GM23338 (cell line): ENCODE measurements at places on chromosomes 12 and 14. TPM values are rescaled to one million over a fixed set of nuclear protein-coding genes. Genes with fewer than 3 reads are reported as not detected.

Gene TRIM9
- polyA plus RNA-seq, result 3.7 and 4.4 TPM in 2 replicates

GRCh38 chr14:96192975-96193805 lies 11.4 kb upstream of the BDKRB2 start:
- no peak for DNase-seq

- DNase-seq, result peak; percentile 40
These were observed 9.2 kb downstream of the CABP1 start for GRCh38 chr12:120649442-120650232.

DNA sequence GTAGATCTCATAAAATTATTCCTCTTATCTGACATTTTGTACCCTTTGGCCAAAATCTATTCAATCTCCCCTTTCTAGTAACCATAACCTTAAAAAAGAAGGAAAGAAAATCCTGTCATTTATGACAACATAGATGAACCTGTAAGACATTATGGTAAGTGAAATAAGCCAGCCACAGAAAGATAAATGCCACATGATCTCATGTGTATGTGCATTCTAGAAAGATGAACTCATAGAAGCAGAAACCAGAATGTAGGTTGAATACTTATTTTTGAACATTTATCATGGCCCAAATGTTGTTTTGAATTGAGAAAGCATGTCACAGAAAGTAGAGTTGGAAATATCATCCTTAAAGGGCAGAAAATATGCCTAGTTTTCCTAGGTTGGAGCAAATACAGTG lies 1053.6 kb downstream of the SLC6A15 start:
- no peak for DNase-seq

- DNase-seq, result peak; percentile 91
These were observed at the start of gene C12orf56 for GRCh38 chr12:64390275-64390851. Gene C12orf56, minus strand, starts transcription at chr12:64390758. Its CDS starts 193 bp downstream, at chr12:64390565.

DNA sequence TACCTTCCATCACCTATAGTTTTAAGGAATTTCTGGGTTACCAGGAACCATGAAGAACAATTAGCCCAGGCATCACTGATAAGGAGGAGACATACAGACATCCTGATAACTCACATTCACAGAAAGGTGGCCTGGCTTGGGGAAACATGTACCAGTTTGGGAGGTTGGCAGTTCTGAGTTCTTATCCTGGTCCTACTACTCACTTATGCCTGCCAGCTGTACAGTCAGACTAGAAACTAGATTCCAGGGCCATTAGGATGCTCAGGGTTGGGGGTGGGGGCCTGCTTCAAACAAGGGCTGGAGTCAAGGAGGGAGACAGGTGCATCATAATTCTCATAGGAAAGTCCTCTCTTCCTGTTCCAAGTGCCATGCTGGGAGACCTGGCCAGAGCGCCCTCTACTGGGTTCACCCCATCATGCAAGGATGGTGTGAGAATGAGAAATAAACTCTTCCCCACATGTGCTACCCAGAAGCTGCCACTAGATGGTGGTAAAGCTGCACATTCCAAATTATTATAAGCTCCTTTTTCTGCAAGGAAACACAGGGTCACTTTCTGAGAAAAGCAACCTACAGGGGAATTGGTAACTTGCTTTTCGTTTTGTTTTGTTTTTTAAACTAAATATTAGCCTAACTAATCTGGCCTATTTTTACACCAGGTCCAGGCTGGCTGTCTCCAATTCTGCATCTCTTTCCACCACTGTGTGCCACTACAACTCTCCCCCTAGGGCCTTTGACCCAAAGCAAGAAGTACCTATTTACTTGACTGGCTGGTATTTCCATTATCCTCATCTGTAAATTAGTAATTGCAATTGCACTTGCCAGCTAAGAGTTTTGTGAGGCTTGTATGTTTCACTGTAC lies 14.5 kb downstream of the OAS2 start:
- peak; percentile 84 for DNase-seq

DNA sequence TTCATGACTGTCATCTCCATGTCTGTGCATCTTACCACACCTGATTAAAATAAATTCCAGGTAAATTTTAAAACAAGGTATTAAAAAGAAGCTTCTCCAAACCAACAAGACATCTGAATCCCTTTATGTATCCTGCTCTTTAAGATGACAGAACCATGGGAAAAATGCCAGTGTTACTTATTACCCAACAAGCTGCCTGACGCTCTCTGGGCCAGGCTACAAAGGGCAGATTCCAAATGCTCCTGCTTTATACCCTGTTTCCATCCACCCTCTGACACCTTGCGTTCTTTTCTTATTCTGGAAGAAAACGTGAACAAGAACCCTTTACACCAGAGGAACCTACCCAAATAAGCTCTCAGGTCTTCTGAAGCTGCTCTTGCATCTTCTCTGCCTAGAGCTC lies 70.7 kb downstream of the SLC8A3 start:
- DNase-seq, result no peak

- DNase-seq, result no peak
These were observed 2.9 kb downstream of the ATXN3 start for GRCh38 chr14:92103363-92103989.

GRCh38 chr12:53295891-53296219 lies 513 bp downstream of the PFDN5 start:
- no peak for DNase-seq

GRCh38 chr12:117188961-117189724 lies 1.1 kb downstream of the FBXO21 start:
- DNase-seq, result peak; percentile 29

Gene KLHDC1
- polyA plus RNA-seq, result not detected in 2 replicates

Gene KRT78
- not detected in 2 replicates for polyA plus RNA-seq

GRCh38 chr12:27226407-27226929 lies 17.6 kb upstream of the STK38L start:
- DNase-seq, result no peak

- DNase-seq, result no peak
These were observed 48.5 kb downstream of the BBS10 start for GRCh38 chr12:76299536-76300296.

- DNase-seq, result no peak
These were observed 53.6 kb downstream of the ARF6 start for GRCh38 chr14:49946320-49947141.

Gene NAV3
- polyA plus RNA-seq, result 3.2 and 4.0 TPM in 2 replicates

GRCh38 chr12:109617491-109617890 lies 43.9 kb downstream of the MVK start:
- no peak for DNase-seq

Gene MAP1LC3B2
- 6.7 and 9.4 TPM in 2 replicates for polyA plus RNA-seq

DNA sequence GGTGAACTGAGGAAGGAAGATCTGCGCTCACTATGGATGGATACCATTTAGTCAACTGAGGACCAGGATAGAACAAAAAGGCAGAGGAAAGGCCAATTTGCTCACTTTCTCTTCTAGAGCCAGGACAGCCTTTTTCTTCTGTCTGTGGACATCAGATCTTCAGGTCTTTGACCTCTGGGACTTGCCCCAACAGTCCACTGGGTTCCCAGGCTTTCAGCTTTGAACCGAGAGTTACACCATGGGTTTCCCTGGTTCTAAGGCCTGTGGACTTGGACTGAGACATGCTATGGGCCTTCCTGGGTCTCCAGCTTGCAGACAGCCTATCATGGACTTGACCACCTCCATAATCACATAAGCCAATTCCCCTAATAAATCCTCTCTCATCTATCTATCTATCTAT lies 232.0 kb downstream of the IPO8 start:
- DNase-seq, result no peak

Gene HOXC13
- not detected in 2 replicates for polyA plus RNA-seq

DNA sequence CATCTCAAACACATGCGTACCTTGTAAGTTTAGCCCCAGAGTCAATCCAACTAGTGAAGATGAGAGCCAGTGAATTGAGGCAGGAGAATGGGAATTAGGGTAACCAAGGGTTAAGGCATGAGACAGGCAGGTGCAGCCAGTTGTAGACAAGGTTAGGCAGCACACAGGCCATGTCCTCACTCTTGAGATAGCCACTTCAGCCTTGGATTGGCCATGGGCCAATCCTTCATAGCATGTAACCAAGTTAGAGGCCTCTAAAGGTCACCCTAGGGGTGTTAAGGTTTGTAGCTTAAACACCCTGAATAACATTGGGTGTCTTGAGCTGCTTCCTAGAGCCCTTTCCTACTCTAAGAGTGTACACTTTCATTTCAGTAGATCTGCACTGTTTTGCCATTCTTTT lies 208.2 kb upstream of the RBM19 start:
- no peak for DNase-seq

Gene PLD4
- polyA plus RNA-seq, result 0.21 TPM in 1 of 2 replicates, not detected in the other

DNA sequence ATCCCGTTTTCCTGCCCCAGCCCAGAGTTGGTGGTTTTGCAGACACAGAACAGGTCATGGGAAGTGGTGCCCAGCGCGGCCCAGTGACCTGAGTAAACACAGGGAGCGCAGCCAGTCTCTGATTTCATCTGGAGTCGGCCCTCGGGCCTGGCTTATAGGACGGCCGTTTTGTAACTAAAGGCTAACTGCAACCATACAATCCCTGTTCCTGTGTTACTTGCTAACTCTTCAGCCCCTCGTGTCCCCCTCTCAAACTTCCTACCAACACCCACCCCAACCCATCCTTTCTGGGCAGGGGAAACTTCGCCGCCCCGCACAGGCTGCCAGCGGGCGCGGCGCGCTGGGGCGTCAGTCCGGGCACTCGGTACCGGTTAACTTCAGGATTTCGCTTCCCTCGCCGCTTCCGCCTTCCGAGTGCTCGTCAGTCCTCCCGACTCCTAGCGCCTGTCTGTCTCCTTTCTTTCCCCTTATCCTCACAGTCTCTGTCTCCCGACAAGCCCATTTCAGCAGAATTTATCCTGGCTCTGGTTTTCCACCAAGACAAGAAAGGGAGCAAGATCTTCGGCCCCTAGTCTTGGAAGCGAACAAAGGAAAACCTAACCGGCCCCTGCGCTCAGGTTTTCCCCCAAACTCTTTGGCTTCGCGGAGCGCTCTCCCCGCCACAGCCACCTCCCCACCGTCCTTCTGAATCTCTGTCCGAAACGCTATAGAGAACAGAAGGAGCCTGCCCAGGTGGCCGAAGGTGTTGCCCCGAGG lies 2.0 kb downstream of the SIX1 start:
- DNase-seq, result peak; percentile 75

Gene TEX52
- not detected in 2 replicates for polyA plus RNA-seq

Gene INHBE
- 5.6 and 7.4 TPM in 2 replicates for polyA plus RNA-seq

Gene CYP46A1
- 0.47 and 0.66 TPM in 2 replicates for polyA plus RNA-seq

DNA sequence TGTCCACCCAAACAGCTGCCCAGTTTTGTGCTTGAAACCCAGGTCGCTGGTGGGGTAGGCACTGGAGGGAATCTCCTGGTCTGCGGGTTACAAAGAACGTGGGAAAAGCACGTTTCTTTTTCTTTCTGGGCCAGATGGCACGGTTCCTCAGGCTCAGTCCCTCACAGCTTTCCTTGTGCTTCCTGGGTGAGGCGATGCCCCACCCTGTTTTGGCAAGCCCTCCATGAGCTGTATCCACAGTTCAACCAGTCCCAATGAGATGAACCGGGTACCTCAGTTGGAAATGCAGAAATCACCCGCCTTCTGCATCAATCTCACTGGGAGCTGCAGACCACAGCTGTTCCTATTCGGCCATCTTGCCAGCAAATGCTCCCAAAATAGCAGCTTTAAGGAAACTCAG lies 51.4 kb upstream of the TMTC2 start:
- DNase-seq, result no peak

GRCh38 chr14:50523271-50524041 lies 8.9 kb downstream of the MAP4K5 start:
- DNase-seq, result no peak

- no peak for DNase-seq
These were observed 11.3 kb upstream of the C12orf76 start for GRCh38 chr12:110059651-110060000.

- no peak for DNase-seq
These were observed 16.8 kb downstream of the CLMN start for GRCh38 chr14:95302667-95303506.

GRCh38 chr12:76901628-76902380 lies 23.0 kb upstream of the CSRP2 start:
- no peak for DNase-seq

DNA sequence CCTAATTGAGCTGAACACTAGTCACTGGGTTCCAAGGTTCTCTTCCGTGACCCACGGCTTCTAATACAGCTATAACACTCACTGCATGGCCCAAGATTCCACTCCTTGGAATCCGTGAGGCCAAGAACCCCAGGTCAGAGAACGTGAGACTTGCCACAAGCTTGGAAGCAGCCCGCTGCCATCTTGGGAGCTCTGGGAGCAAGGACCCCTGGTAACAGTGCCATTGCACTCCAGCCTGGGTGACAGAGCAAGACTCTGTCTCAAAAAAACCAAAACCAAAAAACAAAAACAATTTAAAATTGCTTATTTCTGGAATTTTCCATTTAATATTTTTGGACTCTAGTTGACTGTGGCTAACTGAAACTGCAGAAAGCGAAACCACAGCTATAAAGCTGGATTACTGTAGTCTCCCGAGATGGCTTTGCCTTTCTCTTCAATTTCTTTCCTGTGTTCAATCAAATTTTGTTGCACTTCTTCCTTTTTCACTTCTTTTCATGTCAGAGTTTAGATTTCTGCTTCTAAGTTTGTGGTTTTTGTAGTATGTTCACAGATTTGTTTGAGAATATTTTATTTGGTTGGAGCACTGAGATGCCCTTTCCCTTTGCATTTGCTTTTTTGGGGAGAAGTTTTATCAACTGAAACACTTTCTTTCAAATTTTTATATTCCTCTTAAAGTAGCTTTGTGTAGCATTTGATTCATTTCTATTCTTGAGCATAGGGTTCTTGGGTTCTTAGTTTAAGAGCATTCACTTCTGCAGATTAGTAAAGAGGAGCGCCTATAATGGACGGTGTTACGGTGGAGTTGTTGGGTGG lies 44.6 kb downstream of the DDHD1 start:
- DNase-seq, result no peak

- peak; percentile 8 for DNase-seq
These were observed 477.1 kb downstream of the SLC16A7 start for GRCh38 chr12:60072911-60073310.

DNA sequence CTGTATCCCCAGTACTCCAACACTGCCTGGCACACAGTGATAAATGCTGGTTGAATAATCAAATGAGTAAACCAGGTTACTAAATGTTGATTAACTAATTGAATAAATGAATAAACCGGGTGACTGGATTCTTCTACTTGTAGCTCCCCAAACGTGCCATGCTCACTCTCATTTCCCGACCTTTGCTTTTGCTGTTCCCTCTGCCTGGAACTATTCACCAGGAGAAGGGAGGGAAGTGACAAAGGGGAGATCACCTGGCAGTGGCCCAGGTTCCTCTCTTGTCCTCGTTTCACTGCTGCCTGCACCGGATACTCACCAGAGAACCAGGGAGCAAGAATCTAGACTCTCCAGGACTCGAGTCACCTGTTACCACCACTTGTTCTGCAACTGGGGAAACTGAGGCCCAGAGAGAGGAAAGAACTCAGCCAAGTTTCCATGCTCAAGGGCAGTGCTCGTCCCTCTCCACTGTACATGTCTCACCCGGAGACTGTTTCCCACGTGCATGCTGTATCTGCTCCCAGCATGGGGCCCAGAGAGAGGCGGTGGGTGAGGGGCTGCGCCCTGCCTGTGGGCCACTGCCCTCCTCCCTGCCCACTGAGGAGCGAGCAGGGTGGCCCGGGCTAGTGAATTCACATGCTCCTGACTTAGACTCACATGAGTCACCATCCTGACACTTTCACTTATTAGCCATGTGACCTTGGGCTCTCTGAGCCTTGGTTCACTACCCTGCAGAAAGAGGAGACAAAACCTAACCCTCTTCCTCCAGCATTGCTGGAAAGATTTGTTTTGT lies 17.7 kb upstream of the POP5 start:
- DNase-seq, result no peak
